Right cardiac atrium (tissue), 5 donors: ENCODE measurements at places on chromosomes 7 and 10. TPM values are rescaled to one million over a fixed set of nuclear protein-coding genes. Genes with fewer than 3 reads are reported as not detected.

DNA sequence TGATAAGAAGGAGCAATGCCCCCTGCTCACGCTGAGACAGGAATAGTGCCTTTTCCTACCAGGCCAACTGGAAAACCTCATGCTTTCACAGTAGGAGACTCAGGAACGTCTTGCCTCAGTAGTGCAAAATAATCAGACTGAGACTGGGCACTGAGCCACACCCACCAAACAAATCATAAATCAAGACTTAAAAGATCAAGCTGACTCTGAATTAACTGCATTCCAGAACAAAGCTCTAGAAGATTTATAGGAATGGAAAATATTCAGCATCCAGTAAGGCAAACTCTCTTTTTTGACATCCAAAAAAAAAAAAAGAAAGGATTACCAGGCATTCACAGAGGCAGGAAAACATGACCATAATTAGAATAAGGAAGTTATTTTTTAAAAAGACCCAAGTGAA is 30.5 kb upstream of the SLC18A3 start:
- DNase-seq: no peak

DNA sequence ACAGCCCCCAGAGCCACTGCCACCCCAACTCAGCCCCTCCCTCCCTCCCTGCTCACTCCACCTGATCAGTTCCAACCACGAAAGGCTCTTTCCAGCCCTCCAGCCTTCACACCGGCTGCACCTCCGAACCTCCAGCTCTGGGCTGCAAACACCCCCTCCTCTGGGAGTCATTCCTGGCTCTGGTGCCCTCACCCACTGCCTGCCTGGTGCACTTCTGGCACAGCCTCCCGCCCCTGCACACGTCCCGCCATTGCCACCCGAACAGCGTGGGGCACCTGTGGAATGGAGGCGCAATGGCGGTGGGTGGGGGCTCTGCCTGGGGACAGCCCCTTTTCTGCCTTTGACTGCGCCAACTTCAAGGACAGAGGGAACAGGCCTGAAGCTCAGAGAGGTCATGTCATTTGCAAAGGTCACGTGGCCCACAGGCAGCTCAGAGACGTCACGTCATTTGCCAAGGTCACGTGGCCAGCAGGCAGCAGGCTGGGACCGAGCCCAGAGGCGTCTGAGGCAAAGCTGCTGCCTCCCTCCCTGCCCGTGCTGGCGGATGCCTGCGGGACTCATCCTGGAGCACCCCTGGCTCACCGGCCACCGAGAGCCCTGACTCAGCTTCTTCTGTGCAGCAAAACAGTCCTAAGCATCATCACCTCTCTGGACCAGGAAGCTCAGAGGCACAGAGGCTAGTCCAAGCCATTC is 76.0 kb upstream of the DNAAF5 start:
- peak; percentile 85 for DNase-seq

- no peak for DNase-seq
Observed at GRCh38 chr10:114058297-114058696, 14.6 kb downstream of the ADRB1 start.

The ACTA2 gene
- 773 TPM for total RNA-seq
